ENCODE measurements at places on chromosomes 12 and 14.

- DNase-seq: peak; percentile 35
Observed at GRCh38 chr14:97458661-97459579, 661.7 kb downstream of the VRK1 start.

DNA sequence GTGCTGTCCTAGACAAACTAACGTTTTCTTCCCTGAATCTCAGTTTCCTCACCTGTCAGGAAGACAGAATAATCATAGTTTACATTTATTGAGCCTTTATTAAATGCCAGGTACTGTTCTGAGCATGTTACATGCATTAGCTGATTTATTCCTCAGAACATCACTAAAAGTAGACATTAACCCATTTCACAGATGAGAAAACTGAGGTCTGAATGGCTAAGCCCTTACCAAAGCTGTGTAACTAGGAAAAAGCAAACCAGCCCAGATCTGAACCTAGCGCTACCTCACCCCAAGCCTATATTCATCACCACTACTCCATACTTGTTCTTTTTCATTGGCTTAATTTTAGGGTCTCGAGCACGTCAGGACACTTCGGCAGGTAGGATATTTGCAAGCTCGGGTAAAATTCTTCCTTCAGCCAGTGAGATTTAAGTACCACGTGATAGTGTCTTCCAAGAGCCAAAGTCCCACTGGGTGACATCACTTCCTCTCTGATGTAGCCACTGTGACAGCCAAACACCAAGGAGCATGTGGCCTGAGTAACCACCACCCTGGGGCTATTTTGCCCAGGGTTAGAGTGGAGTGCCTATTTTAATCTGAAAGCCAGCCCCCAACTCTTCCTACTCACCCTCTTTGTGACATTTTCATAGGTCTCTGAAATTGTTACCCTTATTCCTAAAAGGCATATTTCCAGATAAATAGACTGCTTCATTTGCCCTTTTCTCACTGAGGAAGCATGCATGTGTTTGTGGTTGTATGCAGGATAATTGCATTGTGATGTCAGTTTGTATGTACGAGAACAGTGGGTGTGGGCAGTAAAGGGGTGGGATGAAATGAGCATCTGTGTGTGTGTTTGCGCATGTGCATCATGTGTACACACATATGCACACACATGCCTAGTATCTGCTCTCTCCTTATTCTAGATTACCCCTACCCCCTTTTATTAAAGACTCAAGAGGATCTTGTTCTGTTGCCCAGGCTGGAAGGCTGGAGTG lies 62.2 kb upstream of the WSCD2 start:
- no peak for DNase-seq

- DNase-seq: no peak
Observed at GRCh38 chr12:40947797-40948196, 240.3 kb upstream of the PDZRN4 start.

DNA sequence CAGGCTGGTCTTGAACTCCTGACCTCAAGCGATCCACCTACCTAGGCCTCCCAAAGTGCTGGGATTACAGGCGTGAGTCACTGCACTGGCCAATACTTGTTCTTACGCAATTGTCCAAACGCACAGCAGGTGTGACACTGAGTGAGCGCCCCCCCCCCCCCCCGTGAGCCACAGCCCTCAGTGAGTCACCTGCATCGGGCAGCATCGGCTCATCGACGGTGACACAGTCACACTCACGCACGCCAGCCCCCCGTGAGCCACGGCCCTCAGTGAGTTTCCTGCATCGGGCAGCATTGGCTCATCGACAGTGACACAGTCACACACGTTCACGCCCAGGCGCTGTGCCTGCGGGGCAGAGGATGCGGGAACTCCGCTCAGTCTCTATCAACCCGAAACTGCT lies 42.5 kb downstream of the GALNT9 start:
- no peak for DNase-seq

DNA sequence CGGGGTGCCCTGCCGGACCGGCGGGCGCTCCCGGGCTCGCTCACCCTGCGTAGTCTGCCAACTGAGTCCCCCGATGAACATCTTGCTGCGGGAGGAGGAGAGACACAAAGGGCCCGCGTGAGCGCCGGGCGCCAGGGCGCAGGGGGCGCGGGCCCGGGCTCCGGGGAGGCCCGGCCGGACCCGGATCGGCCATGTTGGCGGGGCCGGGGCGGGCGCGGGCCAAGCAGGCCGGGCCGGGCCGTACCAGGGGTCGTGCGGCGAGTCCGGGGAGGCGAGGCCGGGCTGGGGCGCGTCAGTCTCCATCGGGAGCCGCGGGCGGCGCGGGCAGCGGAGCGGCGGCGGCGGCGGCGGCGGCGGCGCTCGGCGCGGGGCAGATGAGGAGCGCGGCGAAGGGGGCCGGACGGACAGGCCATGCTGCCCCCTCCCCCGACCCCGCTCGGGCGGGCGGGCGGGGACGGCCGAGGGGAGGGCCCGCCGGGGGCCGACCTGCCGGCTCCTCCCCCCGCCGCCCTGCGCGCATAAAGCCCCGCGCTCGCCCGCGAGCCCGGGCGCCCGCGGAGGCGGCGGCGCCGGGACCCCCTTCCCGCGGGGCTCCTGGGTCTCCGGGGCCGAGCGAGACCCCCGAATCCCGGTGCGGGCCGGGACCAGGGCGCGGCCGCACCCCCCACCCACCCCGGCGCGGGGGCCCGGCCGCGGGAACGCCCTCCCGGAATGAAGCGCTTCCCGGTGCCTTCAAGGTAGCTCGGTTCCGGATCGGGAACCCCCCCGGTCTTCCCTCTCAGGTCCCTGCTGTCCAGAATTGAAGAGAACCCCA lies at the start of gene MSI1:
MSI1 (minus strand) TSS at position 376 of the 814 bp plus-strand sequence; CDS start at position 303, 73 bp downstream.
- DNase-seq: no peak

- DNase-seq: no peak
Observed at GRCh38 chr14:73313151-73313550, 75.8 kb downstream of the PAPLN start.

GRCh38 chr14:81591266-81591665 lies 57.6 kb upstream of the SEL1L start:
- no peak for DNase-seq

- DNase-seq: no peak
Observed at GRCh38 chr14:52741865-52742264, 11.9 kb downstream of the STYX start.

- DNase-seq: no peak
Observed at GRCh38 chr12:42298887-42299286, 27.0 kb downstream of the ZCRB1 start.

- DNase-seq: no peak
Observed at GRCh38 chr14:64968651-64969050, 3.5 kb downstream of the RAB15 start.

GRCh38 chr12:88310069-88310468 lies 168.0 kb downstream of the TMTC3 start:
- DNase-seq: no peak

DNA sequence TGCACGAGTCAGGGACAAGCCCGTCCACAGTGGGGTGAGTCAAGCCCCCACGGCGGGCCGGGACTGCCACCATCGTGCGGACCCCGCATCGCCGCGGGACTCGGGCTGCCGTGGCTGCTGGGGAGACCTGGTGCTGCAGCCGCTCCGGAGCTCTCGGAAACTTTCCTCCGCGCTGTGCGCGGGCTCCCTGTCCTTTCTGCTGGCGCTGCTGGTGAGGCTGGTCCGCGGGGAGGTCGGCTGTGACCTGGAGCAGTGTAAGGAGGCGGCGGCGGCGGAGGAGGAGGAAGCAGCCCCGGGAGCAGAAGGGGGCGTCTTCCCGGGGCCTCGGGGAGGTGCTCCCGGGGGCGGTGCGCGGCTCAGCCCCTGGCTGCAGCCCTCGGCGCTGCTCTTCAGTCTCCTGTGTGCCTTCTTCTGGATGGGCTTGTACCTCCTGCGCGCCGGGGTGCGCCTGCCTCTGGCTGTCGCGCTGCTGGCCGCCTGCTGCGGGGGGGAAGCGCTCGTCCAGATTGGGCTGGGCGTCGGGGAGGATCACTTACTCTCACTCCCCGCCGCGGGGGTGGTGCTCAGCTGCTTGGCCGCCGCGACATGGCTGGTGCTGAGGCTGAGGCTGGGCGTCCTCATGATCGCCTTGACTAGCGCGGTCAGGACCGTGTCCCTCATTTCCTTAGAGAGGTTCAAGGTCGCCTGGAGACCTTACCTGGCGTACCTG lies 1.1 kb downstream of the PDE3A start:
- peak; percentile 86 for DNase-seq

DNA sequence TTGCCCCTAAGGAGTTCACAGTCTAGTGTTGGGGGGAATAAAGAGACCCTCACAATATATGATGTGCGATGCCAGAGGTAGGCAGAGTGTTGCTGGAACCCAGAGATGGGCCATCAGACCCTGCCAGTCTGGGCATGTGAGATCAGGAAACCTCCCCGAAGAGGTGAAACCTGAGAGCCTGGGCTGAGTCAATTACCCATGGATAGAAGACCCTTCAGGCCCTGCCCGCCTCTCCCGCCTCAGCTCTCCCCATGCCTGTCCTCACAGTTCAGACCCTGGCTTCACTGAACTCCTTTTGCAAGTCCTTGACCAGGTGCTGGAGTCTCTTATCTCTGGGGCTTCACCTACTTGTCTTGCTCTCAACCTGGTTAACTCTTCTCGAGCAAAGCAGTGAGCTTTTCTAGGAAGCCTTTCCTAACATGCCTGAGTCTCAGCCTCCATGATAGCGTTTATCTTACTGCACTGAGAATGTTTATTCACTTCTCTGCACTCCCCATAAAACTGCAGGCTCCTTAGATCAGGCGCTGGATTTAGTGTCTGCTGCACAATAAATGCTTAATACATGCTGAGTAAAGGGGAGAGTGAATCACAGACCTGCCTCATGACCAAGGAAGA lies 19.6 kb downstream of the ALDH1L2 start:
- no peak for DNase-seq

DNA sequence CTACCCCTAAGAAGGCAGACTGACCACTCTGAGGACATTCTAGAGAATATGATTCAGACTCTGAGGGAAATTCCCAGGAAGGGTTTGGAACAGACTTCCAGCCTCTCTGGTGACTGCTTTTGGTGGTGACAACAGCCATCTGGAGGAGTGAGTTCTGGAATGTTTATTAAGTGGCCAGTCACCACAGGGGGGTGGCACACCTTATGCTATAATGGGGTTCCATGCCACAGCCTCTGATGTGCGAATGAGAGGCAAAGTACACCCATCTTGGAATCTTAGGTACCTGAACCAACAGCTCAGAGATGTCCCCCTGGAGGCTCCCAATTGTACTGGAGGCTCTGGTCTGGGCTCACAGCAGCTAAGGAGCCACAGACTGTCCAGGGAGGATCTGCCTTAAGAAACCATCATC lies 9.5 kb upstream of the TINF2 start:
- DNase-seq: no peak

GRCh38 chr12:94261119-94261518 lies 112.7 kb downstream of the PLXNC1 start:
- DNase-seq: no peak

DNA sequence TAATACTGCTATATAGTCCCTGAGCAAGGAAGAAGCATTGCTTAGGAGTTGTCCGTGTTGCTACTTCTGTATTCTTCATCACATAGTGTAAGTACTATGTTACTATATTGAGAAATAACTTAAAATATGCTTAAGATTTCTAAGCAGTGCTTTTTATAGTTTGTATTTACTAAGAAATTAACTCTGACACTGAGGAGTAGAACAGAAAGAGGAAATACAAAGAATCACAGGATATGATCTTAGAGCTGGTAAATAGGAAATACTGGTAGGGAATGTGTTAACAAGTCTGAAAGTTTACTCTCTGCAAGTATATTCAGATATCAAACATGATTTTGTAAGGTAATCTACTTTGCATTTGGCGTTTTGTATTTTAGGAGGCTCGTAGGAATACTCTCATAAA lies 15.5 kb downstream of the XPOT start:
- DNase-seq: no peak

GRCh38 chr14:70029296-70030132 lies 150.3 kb downstream of the SMOC1 start:
- no peak for DNase-seq

DNA sequence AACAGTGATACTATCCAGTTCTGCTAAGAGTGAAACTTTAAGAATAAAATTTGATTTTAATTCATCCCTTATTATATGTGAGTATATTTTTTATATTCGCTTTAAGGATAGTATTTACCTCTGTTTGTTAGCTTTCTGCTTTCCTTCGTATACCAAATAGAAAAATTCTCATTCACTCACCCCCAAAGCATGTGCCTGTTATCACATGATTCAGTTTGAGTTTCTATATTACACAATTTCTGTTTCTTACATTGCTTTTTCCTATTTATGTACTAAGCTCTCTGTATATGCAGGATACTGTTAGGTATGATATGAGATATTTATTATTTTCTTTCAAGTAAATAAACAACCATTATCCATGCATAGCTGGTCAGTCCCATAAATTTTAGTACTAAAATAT lies 275.2 kb downstream of the FBXL14 start:
- DNase-seq: no peak
